ENCODE measurements at places on chromosomes 2 and 18. TPM values are rescaled to one million over a fixed set of nuclear protein-coding genes. Genes with fewer than 3 reads are reported as not detected.

The SMAD4 gene
- 57.0 TPM for total RNA-seq

The TMEM200C gene
- not detected for total RNA-seq

The HOXD3 gene
- 0.20 TPM for total RNA-seq

The ADD2 gene
- 28.7 TPM for total RNA-seq

The CCDC74A gene
- total RNA-seq, result 12.7 TPM

The MCFD2 gene
- total RNA-seq, result 103 TPM

The HOXD13 gene
- total RNA-seq, result 0.23 TPM

The HOXD1 gene
- 0.16 TPM for total RNA-seq

The GPR39 gene
- total RNA-seq, result 9.9 TPM

The CFAP65 gene
- total RNA-seq, result 0.15 TPM

The SH2D6 gene
- 1.1 TPM for total RNA-seq

The MEX3C gene
- total RNA-seq, result 20.1 TPM

The REL gene
- 3.6 TPM for total RNA-seq

The GKN1 gene
- 0.83 TPM for total RNA-seq
